ENCODE measurements at places on chromosomes 11 and 22.

GRCh38 chr22:27405672-27406388 is 395.7 kb downstream of the MN1 start:
- no peak for DNase-seq

DNA sequence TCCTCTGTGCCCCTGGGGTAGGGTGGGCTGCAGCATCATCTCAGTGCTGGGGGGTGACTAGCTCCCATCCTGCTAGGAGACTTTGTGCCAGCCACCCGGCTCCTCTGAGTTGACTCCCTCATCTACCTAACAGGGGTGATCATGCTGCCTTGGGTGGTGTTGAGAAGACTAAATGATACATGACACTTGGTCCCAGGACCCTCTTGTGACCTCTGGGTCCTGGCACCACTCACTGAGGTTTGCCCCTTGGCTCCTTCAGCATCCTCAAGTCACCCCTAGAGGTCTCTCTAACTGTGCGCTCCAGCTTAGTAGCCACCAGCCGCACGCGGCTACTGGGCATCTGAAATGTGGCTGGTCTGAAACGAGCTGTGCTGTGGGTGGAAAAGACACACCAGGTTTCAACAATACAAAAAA is 72.1 kb downstream of the LRRC32 start:
- DNase-seq = no peak

DNA sequence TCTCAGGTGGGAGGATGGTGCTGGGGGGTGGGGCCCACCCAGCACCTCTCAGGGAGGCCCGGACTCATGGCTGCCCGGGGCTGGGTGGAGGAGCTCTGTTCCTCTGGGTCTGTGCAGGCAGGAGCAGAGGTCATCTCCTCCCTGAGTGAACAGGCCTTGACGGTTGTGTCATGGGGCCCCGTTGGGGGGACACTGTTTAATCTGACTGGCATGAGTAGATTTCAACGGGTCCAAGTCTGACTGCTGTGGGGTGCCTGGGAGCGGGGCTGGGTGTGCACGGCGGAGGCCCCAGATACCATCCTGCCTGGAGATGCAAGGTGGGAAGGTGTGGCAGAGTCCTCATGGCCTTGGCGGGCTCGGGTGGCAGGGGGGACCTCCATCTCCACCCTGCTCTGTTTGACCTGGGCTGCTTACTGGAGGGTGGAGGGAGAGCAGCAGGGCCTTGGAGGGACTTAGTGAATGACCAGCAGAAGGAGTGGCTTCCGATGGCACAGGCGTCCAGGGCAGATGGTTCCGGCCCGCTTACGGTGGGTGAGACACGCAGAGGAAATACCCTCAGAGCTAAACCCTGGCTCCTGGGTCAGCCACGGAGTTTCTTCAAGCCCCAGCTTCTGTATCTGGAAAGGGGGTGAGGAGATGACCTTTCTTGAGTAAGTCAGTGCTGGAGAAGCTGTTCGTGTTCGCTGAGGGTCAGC is 48.7 kb downstream of the SMIM38 start:
- no peak for DNase-seq

DNA sequence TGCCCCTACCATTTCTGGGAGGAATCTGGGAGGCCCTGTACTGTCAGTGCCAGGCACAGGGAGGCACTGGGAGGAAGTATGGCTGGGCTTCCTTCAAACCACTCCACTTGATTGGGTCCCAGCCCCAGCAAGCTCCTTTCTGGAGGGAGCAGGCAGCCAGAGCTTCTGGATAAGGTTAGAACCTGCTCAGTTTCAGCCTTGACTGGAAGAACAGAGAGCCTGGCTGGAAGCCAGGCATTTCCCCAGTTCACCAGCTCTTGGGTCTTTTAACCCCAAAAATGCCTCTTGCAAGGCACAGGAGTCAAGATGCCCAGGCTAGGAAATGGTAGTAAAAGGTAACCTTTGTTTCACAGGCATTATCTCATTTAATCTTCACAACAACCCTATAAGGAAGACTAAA is 9.0 kb upstream of the KCTD14 start:
- no peak for DNase-seq

GRCh38 chr11:36722421-36722820 is 124.4 kb upstream of the RAG2 start:
- DNase-seq = no peak

- no peak for DNase-seq
Measured at GRCh38 chr11:66728693-66729385, at the start of gene SPTBN2. Gene SPTBN2 (minus strand): TSS chr11:66729216. CDS start chr11:66721240, 7,976 bp downstream.
